ENCODE measurements at places on chromosomes 7 and 10. TPM values are rescaled to one million over a fixed set of nuclear protein-coding genes. Genes with fewer than 3 reads are reported as not detected.

DNA sequence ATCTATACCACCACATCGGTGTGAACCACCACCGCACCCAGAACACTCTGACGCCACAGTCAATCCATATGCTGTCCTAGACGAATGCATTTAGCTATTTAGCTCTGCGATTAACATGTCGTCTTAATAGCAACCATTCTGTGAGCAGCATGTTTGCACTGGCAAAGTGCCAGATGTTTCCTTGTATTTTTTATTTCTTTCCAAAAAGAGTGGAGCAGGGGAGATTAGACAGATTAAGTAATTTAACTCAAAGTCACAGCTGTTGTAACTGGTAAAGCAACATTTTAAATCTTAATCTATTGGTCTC, 57.0 kb upstream of the ARL4A start:
- no peak overlapping the region for H3K27ac ChIP-seq
- no peaks in the 10 kb centered on the region for H3K36me3 ChIP-seq
- no peak for DNase-seq
- H3K27me3 ChIP-seq: peaks cover 4% of the 10 kb centered on the region

- H3K27ac ChIP-seq: no peak overlapping the region
- H3K36me3 ChIP-seq: no peaks in the 10 kb centered on the region
- no peaks in the 10 kb centered on the region for H3K4me1 ChIP-seq
- DNase-seq: no peak
- H3K4me3 ChIP-seq: no peak overlapping the region
Measured at GRCh38 chr7:158322616-158323530, 264.8 kb downstream of the PTPRN2 start.

DNA sequence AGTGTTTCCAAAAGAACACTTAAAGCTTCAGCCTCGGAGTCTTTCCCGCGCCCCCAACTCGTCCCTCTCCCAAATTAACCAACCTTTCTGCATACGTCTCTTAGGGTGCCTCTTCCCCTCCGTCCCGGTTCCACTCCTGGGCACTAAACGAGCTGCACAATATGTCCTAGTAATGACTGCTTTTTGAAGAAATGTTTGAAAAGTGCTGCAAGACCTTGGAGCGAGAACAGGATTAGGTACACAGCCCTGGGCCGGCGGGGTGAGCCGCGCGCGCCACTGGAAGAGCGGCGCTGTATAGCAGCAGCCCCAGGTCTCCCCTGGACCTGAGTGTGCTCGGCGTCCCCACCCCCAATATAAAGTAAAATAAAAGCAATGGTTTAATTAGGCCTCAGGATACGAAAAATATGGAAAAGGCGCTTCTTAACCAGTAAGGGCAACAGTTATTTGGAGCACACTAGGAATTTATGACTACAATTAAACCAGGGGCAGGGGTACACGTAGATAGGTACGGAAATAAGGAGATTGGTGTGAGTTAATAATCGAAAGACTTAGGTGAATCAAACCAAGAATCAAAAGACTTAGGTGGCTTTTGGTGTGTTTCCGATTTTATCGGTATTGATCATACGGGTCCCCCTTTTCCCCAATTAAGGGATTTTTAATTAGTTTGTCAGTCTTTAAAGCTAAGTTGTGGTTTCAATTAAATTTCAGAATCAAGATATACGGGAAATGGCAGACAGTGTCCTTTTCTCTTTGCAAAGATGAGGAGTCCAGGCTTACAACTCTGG, 1.9 kb downstream of the TET1 start:
- H3K27ac ChIP-seq: no peak overlapping the region
- H3K4me3 ChIP-seq: no peak overlapping the region
- H3K36me3 ChIP-seq: no peaks in the 10 kb centered on the region
- no peaks in the 10 kb centered on the region for H3K27me3 ChIP-seq

DNA sequence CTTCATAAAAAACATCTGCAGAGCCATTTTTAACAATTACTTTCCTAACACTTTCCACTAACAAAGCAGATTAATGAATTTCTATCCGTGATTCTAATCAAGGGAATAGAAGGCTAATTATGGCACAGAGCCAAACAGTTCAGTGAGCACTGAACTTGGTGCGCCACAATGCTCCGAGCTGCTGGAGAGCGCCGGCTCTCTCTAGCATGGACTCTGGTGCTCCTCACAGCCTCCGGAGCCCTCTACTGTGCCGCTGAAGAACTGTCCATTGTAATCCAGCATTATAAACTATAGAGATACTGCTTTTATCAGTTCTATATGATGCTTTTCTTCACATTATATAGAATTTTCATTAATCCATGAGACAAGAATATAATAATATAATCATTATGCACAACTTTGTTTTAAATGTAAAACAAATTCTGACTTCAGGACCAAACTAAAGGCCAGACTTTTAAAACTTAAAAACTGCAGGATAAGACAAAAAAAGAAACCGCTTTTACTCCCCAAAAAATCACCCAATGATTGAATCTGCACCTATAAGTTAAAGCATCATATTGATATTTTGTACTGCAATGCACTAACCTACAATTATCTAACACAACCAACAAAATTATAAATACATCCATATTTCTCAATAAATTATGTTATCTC, 123.6 kb downstream of the RNF32 start:
- no peaks in the 10 kb centered on the region for H3K4me1 ChIP-seq
- H3K4me3 ChIP-seq: no peak overlapping the region
- H3K36me3 ChIP-seq: no peaks in the 10 kb centered on the region
- no peaks in the 10 kb centered on the region for H3K27me3 ChIP-seq

- no peaks in the 10 kb centered on the region for H3K27me3 ChIP-seq
- no peaks in the 10 kb centered on the region for H3K36me3 ChIP-seq
- no peak overlapping the region for H3K4me3 ChIP-seq
- H3K27ac ChIP-seq: no peak overlapping the region
Measured at GRCh38 chr10:113610631-113611601, 52.9 kb downstream of the NRAP start.

DNA sequence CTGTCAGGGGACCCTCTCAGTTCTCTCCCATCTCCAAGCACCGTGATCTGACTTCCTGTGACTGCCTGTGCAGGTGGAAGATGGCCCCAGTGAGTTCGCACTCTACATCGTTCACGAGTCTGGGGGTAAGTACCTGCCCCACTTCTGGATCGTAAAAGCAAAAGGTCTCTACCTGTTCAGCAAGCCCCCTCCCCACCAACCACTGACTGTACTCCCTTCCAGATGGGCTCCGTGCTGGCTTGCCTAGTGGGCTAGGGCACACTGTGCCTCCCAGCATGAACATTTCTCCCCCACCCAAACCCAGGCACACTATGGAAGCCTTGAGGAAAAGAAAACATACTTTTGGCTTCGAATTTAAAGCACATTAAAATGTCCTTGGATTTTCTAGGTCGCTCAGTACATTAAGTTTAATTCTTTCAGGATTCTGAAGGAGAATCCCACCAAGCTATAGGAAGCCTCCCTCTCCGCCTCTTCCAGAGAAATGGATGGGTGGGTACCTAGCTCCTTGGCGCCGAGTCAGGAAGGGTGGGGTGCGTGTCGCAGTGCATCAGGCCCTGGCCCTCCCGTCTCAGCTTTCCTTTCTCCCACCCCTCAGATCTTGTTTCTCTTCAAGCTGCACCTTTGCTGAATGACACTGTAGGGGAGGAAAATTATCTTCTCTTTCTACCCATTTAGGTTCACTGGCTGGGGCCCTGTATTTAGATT, 11.0 kb upstream of the ZNF22 start:
- no peak overlapping the region for H3K4me3 ChIP-seq
- no peak for DNase-seq
- H3K36me3 ChIP-seq: no peaks in the 10 kb centered on the region
- H3K4me1 ChIP-seq: peaks cover 4% of the 10 kb centered on the region
- no peak overlapping the region for H3K27ac ChIP-seq
- H3K27me3 ChIP-seq: no peaks in the 10 kb centered on the region

DNA sequence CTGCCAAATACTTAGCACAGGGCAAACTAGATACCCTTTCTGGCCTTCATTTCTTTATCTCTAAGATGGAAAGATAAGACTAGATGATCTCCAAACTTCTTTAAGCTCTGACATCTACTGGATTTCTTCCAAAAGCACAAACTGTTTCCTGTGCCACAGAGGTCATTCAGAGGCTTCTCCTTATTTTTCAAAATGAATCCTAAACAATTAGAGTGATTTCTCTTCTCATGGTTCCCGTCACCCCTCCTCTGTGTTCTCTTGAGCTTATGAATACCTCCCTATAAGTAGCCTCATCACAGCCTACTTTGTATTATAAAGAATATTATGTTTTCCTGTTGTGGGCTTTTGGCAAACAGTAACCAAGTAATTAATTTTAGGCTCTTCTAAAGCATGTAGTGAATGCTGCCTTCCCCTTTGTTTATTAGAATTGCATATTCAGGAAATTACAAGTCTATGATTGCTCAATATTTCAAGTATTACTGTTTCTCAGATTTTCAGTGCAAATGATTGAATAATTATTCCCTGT, 179.5 kb downstream of the REEP3 start:
- H3K27ac ChIP-seq: no peak overlapping the region
- no peaks in the 10 kb centered on the region for H3K27me3 ChIP-seq
- H3K4me1 ChIP-seq: peaks cover 3% of the 10 kb centered on the region
- no peak for DNase-seq

- H3K27me3 ChIP-seq: no peaks in the 10 kb centered on the region
- peaks cover 9% of the 10 kb centered on the region for H3K4me1 ChIP-seq
- no peak overlapping the region for H3K4me3 ChIP-seq
- peak overlapping the region; percentile 24 for H3K27ac ChIP-seq
- H3K36me3 ChIP-seq: no peaks in the 10 kb centered on the region
- peak; percentile 93 for DNase-seq
Measured at GRCh38 chr10:119305860-119306513, 98.6 kb downstream of the GRK5 start.

- H3K27ac ChIP-seq: no peak overlapping the region
- no peaks in the 10 kb centered on the region for H3K4me1 ChIP-seq
- H3K36me3 ChIP-seq: no peaks in the 10 kb centered on the region
- no peak overlapping the region for H3K4me3 ChIP-seq
- H3K27me3 ChIP-seq: peaks cover 1% of the 10 kb centered on the region
Measured at GRCh38 chr10:129411772-129412171, 55.3 kb upstream of the MGMT start.

- no peak overlapping the region for H3K27ac ChIP-seq
- H3K27me3 ChIP-seq: no peaks in the 10 kb centered on the region
- no peak overlapping the region for H3K4me3 ChIP-seq
- no peaks in the 10 kb centered on the region for H3K4me1 ChIP-seq
- DNase-seq: no peak
Measured at GRCh38 chr10:45235798-45236220, 79.6 kb downstream of the OR13A1 start.

DNA sequence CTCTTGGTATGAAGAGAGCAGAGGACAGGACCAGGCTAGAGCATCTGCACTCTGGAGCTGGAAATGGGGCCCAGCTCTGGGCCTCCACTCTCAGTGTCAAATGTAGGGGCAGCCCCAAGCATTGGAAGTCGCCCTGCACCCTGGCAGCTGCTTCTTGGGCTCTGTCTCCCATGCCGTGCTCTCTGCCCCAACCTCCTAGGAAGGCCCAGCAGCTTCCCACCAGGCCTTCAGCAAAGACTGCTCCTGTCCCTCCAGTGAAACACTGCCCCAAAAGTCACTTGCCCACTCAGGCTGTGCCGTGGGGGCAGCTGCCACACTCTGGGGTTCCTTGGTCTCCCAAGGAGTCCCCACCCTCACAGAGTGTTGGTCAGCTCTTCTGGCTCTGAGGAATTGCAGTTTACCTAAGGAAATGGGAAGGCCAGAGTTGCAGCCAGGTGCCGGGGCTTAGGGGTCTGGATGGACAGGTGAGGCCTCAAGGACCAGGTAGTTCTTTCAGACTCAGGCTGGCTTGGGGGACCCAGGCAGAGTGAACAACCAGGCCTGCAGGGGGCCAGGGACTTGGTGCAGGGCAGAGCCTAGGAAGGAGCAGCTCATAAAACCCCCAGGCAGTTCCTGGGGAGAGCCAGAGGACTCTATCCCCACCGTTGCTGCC, 9.4 kb upstream of the OPN4 start:
- H3K27me3 ChIP-seq: no peaks in the 10 kb centered on the region
- H3K4me3 ChIP-seq: no peak overlapping the region
- peak; percentile 51 for DNase-seq
- H3K27ac ChIP-seq: no peak overlapping the region
- H3K36me3 ChIP-seq: no peaks in the 10 kb centered on the region
- H3K4me1 ChIP-seq: no peaks in the 10 kb centered on the region

DNA sequence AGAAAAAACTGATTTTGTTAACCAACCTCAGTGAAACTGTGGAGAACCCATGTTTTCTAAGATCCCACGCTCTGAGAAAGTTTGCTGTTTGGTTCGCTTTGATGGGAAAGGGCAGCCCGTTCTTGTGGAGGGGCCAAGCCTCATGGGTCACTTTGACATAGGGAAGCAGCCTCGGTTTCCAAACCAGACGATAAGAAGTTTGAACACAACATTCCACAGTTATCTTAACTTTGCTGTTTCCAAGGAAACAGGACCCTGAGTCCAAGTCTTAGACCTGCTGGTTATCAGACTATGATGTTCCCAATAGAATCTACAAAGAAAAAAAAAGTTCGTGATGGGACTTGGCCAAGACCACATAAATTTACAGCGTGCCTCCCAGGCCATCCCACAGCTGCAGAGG, 182.3 kb downstream of the NRP1 start:
- H3K27ac ChIP-seq: no peak overlapping the region
- H3K4me1 ChIP-seq: peaks cover 2% of the 10 kb centered on the region
- H3K4me3 ChIP-seq: no peak overlapping the region
- H3K27me3 ChIP-seq: no peaks in the 10 kb centered on the region
- no peaks in the 10 kb centered on the region for H3K36me3 ChIP-seq

- no peak overlapping the region for H3K27ac ChIP-seq
- no peaks in the 10 kb centered on the region for H3K36me3 ChIP-seq
- no peaks in the 10 kb centered on the region for H3K27me3 ChIP-seq
- DNase-seq: no peak
- H3K4me3 ChIP-seq: no peak overlapping the region
Measured at GRCh38 chr7:31782411-31782991, 95.5 kb downstream of the PPP1R17 start.

DNA sequence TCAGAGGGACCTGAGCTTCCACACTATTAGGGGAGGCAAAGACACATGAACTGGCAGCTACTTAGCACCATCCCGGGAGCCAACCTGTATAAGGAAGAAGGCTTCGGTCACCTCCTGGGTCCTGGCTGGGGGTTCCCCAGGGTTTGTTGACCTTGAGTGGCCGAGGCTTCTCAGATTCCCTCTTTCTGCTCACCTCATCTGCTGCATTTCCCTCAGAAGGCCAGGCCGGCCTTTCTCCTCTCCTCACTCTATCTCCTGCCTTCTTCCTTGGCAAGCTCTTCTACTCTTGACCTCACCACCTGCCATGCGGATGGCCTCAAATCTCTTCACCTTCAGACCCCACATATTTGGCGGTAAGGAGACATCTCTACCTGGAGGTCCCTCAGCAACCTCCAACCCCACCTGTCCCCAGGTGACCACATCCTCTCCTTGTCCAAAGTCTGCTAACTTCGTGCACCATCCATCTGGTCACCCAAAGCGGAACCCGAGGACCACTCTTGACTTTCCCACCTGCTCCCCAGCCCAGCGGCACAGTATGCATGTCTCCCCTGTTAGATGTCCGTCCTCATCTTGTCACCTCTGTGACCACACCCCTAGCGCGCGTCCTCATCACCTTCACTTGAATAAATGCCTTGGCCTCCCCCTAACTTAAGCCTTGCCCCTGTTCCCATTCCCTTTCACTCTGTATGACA, 133.8 kb upstream of the UNC5B start:
- H3K36me3 ChIP-seq: no peaks in the 10 kb centered on the region
- no peak overlapping the region for H3K4me3 ChIP-seq
- no peaks in the 10 kb centered on the region for H3K27me3 ChIP-seq
- DNase-seq: no peak

OGDH gene
- 84.7 TPM for total RNA-seq

ZPBP gene
- not detected for total RNA-seq

AGAP4 gene
- total RNA-seq: 26.0 TPM

RET gene
- 0.29 TPM for total RNA-seq

ATOH7 gene
- 0.23 TPM for total RNA-seq
